ENCODE measurements at places on chromosomes 4 and X. TPM values are rescaled to one million over a fixed set of nuclear protein-coding genes. Genes with fewer than 3 reads are reported as not detected.

Gene GRIA3
- 2.1 TPM for total RNA-seq

Gene ELF4
- 6.1 TPM for total RNA-seq

Gene MAGEA2B
- total RNA-seq: not detected

Gene IL21
- not detected for total RNA-seq

Gene SLC25A4
- total RNA-seq: 3.6 TPM

Gene FOXO4
- 4.1 TPM for total RNA-seq

All from bronchial smooth muscle cell (primary cell).